Activated CD4-positive, alpha-beta T cell treated with anti-CD3 and anti-CD28 coated beads, Interleukin-10, Interleukin-2, amounts not matched to agents 100 ng/mL and 50 ng/mL, durations not matched to agents 16 hours and 8 hours (primary cell): ENCODE measurements at places on chromosomes 2 and 18.
A peak's percentile ranks its signal among the peaks of the same experiment; 100 is the strongest.

DNA sequence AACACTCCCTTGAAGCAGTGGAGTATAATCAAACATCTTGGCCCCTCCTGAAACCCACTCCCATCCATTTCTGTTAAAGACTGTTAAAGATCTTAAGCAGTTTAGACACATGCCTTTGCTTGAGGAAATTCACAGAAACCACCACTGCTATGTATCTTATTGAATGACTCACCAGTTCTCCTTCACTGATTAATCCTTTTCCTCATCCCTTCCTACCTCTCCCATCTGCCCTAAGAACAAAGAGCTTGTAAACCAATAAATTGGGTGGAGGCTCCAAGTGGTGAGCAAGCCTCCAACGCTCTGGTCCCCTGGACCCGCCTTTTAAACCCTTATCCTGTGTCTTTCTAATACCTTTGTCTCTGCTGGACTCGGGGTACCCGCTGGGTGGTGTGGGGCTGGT lies 746.1 kb downstream of the LRP1B start:
- DNase-seq = no peak

DNA sequence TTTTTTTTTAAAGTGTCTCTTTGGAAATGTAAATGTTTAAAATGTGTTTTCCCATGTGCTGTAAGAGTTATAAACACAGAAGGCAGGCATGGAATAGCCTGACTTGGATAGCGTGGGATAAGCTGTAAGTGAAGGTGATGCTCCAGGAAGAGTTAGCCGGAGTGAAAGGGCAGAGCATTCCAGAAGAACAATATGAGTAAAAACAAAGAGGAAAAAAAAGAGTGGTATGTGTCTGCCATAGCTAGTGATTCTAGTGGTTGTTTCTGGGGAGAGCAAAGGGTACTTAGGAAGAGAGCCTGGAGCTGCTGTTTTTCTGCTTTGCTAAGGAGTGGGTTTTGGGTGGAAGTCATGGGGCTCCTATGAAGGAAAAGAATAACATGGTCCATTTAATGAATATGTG lies 126.9 kb upstream of the DLGAP1 start:
- DNase-seq = no peak

DNA sequence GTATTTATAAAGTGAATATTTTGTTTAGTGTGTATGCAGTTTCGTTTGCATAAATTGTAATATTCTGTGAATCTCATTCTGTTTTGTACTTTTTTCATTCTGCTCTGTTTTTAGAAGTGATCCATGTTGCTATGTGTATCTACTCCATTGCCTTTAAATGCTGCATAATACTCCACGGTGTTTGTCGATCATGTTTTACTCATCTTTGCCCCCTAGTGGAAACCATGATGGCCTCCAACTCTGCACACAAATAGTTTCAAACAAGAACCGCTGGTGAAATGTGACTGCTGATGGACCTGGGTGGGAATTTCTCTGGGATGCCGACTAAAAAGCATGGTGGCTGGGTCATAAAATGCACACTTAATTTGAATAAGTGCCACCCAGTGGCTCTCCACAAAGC lies 32.0 kb upstream of the SKOR2 start:
- DNase-seq = peak; percentile 19

DNA sequence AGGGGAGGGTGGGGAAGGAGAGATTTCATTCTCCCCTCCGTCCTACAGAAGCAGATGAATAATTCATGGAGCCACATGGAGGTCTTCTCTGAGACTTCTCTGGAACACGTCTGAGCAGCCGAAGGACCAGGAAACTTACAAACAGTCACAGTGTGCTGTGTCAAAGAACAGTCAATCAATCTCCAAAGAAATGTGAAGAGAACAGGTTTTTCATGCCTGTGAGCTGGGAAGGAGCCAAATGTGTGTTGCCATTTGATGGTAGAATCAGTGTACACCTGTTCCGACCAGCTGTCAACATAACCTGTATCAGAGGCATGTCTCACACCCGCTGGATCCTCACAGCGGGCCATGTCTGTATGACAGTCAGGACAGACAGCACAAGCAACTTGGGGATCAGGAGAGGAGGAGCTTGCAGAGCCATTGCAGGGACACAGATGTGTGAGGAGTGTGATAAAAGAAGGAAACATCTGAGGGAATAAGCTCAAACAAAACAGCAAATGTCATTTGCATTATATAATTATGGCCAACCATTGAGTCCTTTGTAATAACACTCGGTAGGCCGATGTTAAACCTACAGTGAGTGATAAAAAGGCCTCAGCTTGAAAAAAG lies 298.5 kb downstream of the EN1 start:
- DNase-seq = no peak

DNA sequence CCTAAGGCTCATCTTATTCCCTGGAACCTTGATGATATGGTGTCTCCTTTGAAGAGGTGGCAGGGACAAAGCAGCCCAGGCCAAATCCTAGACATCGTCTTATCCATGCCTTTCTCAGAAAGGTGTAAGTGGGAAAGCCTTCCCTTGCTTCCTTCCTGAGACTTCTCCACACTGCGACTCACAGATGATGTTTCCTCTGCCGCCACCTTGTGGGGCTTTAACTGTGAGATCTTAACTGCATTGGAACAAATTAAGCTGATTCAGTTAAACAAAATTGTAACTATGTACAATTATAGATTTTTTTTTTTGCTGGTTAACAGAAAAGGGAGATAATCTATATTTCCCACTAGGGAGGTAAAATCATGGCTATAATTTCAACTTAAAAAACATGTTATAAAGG lies 10.0 kb upstream of the GCA start:
- DNase-seq = peak; percentile 17

- DNase-seq = no peak
Measured at GRCh38 chr18:63247926-63248325, 71.6 kb downstream of the BCL2 start.
